Urinary bladder (tissue), 4 donors: ENCODE measurements at places on chromosomes 2 and 18. TPM values are rescaled to one million over a fixed set of nuclear protein-coding genes. Genes with fewer than 3 reads are reported as not detected.

The CERKL gene
- not detected for polyA plus RNA-seq

The DUSP19 gene
- polyA plus RNA-seq, result 2.9 TPM

The LIPG gene
- 0.85 TPM for polyA plus RNA-seq

The ANKRD62 gene
- not detected for polyA plus RNA-seq

The FHOD3 gene
- 35.4 TPM for polyA plus RNA-seq

The CD8B2 gene
- polyA plus RNA-seq, result 1.8 TPM

The CCDC74A gene
- polyA plus RNA-seq, result 21.3 TPM

The STON1 gene
- 57.0 TPM for polyA plus RNA-seq

The APCDD1 gene
- 200 TPM for polyA plus RNA-seq

The EVA1A gene
- 0.63 TPM for polyA plus RNA-seq

The CCDC138 gene
- 2.8 TPM for polyA plus RNA-seq

The GKN1 gene
- polyA plus RNA-seq, result 0.47 TPM

GRCh38 chr2:210459407-210459806, 17.2 kb downstream of the LANCL1 start:
- no peak for DNase-seq

DNA sequence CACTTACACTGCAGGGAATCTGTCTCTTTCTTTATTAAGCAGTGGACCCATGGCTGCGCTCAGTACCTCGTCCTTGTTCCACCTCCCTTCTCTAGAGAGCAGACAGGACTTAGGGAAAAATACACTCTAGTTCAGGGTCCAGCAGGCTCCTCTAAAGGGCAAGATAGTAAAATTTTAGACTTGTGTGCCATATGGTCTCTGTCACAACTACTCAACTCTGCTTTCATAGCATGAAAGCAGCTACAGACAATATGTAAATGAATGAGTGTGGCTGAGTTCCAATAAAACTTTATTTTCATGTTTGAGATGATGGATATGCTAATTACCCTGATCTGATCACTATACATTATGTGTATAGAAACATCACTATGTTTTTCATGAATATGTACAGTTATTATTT, 163.1 kb downstream of the BABAM2 start:
- DNase-seq, result no peak

DNA sequence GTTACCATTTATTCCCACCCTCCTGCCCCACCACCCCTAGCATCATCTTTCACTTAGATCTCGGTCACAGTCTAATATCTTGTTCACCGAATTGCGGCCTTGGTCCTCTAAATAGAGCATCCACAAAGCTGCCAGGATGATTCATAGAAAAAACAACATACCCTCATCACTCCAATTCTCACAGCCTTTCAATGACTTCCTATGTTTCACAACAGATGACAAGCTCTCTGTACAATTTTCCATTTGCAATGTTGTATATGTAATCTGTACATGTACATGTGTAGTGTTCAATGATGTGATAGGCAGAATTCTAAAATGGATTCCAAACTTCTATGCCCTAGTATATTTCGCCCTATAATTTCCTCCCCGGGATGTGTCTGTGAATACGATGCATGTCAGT, 675.6 kb upstream of the CELF4 start:
- no peak for DNase-seq

GRCh38 chr2:85326406-85327159, 1.2 kb downstream of the TGOLN2 start:
- no peak for DNase-seq

- DNase-seq, result no peak
These were observed 82.3 kb downstream of the PXDN start for GRCh38 chr2:1661891-1662605.

GRCh38 chr2:237208373-237209260, 122.9 kb downstream of the COPS8 start:
- DNase-seq, result no peak

DNA sequence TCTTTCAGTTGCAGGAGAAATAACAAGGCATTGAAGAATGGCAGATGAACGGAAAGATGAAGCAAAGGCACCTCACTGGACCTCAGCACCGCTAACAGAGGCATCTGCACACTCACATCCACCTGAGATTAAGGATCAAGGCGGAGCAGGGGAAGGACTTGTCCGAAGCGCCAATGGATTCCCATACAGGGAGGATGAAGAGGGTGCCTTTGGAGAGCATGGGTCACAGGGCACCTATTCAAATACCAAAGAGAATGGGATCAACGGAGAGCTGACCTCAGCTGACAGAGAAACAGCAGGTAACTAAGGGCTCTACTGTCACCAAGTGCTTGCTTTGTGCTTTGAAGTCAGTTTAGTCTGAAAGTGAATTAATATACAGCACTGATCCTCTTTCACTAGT, 118.5 kb upstream of the UNC80 start:
- no peak for DNase-seq

- no peak for DNase-seq
These were observed 31.3 kb upstream of the LINC00305 start for GRCh38 chr18:64180171-64180570.

GRCh38 chr2:67851956-67852824, 210.6 kb downstream of the C1D start:
- no peak for DNase-seq

DNA sequence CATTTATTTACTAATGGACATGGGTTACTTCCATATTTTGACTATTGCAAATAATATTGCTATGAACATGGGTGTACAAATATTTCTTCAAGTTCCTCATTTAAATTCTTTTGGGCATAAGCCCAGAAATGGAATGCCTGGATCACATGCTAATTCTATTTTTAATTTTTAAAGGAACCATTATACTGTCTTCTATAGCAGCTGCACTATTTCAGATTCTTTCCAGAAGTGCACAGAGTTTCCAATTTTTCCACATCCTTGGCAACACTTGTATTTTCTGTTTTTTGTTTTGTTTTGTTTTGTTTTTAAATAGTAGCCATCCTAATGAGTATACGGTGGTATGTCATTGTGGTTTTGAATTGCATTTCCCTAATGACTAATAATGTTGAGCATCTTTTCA, 8.5 kb upstream of the RALBP1 start:
- DNase-seq, result no peak

DNA sequence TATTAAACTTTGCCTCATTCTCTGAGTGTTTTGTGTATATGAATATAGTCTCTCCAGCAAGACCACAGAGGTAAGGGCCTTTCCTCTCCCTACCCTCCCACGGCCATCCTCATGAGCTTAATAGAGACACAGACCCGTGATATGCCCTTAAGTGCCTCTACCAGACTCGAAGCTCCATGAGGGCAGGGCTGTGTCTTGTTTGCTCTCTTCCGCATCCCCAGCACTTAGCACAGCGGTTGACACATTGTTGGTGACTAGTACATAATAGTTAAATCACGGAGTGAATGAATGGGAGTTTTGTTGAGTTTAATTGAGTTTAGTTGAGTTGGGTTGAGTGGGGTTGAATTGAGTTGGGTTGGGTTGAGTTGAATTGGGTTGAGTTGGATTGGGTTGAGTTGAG, 122.3 kb downstream of the ZFP36L2 start:
- no peak for DNase-seq

DNA sequence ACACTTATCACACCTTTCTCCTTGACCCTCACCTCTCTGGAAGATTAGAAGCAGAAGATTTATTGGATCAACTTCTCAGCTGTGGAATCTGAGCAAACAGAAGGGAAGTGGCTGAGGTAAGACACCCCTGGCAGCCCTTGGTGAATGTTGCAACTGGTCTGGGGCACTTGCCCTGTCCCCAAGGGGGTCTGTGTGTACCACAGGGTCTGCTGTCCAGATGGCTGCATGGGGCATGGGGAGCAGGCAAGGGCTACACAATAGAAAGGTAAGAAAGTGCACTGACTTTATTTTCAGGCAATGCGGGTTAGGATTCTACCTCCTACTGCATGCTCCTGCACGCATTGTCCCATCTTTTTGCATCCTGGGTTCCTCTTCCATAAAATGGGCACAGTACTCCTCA, 238.4 kb upstream of the SMAD2 start:
- DNase-seq, result no peak

DNA sequence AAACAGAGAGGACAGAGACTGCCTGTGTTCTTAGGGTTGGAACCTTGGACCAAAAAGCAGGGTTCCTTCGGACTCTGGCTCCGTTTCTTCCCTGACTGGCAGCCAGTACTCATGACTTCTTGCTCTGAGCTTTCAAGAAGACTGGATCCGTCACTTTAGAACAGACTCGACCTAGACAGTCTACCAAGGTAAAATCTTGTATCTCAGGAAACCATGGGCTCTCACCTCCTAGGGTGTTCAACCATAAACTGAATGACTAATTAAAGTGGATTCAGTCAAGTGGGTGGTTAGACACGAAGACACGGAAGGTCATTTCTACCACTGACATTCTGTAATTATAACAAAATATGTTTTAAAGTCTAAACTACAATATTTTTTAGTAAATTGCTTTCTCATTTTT, 153.8 kb upstream of the SLC39A10 start:
- no peak for DNase-seq

DNA sequence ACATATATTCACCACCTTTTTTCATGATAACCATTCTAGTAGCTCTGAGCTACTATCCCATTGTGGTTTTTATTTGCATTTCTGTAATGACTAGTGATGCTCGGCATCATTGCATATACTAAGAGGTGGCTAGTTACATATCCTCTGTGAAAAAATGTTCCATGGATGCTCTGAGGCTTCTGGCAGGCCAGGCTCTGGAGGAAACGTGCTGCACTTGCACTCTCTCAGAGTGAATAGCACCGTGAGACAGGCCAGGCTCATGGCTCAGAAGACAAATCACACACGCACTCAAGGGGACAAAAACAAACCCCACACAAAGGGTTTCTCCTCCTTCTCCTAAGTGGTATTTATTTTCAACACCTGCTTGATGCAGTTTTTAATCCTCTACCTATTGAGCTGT, 1085.3 kb upstream of the CNTNAP5 start:
- DNase-seq, result no peak

- no peak for DNase-seq
These were observed 19.9 kb upstream of the RAB31 start for GRCh38 chr18:9688036-9688741.

- DNase-seq, result no peak
These were observed 134.0 kb downstream of the DTNA start for GRCh38 chr18:34844072-34844471.

DNA sequence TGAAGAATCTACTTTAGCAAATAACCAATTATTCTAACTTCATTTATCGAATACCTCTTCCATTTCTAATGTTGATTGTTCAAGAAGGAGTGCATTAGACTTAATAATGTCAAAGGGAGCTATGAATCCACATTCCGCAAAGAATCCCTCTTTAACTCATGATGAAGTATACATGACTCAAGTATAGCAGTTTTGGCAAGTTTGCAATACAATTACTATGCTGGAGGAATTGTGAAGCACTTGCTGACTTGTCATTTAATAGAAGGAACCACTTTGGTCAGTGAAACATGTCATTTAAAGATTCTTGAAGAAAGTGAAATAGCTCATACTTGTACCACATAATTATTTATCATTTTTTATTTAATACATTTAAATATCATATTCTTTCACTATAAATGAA, 125.1 kb downstream of the SLC39A10 start:
- no peak for DNase-seq

GRCh38 chr2:70790136-70790828, at the start of gene FIGLA:
TSS of gene FIGLA (minus strand) at chr2:70790643. CDS start at chr2:70790638, 5 bp downstream.
- no peak for DNase-seq

- no peak for DNase-seq
These were observed 697.0 kb upstream of the HS6ST1 start for GRCh38 chr2:129015397-129016285.

- DNase-seq, result no peak
These were observed 172.0 kb downstream of the MC4R start for GRCh38 chr18:60200558-60200957.

- DNase-seq, result no peak
These were observed 611 bp downstream of the TCF7L1 start for GRCh38 chr2:85133751-85134254.

DNA sequence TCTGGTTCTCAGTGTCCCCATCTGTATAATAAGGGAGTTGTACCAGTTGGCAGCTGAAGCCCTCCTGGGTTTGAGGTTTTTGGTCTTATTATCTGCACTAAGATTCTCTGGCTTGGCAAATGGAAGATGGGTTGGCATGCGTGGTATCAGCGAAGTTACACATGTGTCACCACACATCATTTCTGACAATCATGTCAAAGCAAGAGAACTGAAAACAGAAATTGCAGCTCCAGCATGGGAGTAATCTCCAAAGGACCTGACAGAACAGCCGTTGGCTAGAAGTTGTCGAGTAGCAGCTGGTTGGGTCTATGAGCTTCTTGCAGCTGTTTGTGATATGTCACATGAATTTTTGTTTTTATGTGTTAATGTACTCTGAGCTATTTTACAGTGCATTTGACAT, 317.4 kb downstream of the SLC4A3 start:
- no peak for DNase-seq

- no peak for DNase-seq
These were observed 5.8 kb upstream of the ARL5A start for GRCh38 chr2:151833984-151834383.

DNA sequence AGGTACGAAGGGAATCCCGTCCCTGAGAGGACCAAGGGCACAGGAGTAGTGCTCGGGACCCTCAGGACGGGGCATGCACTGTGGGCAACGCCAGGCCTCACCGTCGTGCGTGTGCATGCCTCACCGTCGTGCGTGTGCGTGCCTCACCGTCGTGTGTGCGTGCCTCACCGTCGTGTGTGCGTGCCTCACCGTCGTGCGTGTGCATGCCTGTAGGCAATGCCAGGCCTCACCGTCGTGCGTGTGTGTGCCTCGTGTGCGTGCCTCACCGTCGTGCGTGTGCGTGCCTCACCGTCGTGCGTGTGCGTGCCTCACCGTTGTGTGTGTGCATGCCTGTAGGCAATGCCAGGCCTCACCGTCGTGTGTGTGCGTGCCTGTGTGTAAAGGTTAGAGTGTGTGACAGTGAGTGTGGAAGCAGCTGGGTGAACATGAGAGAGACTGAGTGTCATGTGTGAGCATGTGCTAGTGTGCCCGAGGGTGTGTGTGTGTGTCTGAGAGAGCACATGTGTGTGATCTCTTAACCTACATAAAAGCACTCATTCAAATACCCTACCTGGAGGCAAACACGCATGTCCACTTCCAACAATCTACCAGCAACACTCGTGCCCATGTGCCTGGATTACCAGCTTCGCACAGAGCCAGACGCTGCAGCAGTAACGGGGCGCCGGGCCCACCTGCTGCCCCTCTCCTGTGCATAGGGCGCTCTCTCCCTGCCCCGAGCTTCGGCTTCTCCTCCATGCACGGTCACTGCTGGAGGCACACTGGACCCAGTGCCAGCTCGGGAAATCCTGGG, 36.3 kb downstream of the ZNF516 start:
- no peak for DNase-seq
